ENCODE measurements at places on chromosomes 12 and 14. TPM values are rescaled to one million over a fixed set of nuclear protein-coding genes. Genes with fewer than 3 reads are reported as not detected.

OTX2 gene
- polyA plus RNA-seq = not detected

- no peak overlapping the region for H3K4me3 ChIP-seq
- H3K27me3 ChIP-seq = no peaks in the 10 kb centered on the region
- no peak for DNase-seq
- no peaks in the 10 kb centered on the region for H3K36me3 ChIP-seq
These were observed 42.9 kb upstream of the ATP23 start for GRCh38 chr12:57898308-57898970.

- H3K36me3 ChIP-seq = no peaks in the 10 kb centered on the region
- no peaks in the 10 kb centered on the region for H3K27me3 ChIP-seq
- no peak overlapping the region for H3K4me3 ChIP-seq
- DNase-seq = no peak
These were observed 27.3 kb downstream of the CCDC88C start for GRCh38 chr14:91390165-91390778.

DNA sequence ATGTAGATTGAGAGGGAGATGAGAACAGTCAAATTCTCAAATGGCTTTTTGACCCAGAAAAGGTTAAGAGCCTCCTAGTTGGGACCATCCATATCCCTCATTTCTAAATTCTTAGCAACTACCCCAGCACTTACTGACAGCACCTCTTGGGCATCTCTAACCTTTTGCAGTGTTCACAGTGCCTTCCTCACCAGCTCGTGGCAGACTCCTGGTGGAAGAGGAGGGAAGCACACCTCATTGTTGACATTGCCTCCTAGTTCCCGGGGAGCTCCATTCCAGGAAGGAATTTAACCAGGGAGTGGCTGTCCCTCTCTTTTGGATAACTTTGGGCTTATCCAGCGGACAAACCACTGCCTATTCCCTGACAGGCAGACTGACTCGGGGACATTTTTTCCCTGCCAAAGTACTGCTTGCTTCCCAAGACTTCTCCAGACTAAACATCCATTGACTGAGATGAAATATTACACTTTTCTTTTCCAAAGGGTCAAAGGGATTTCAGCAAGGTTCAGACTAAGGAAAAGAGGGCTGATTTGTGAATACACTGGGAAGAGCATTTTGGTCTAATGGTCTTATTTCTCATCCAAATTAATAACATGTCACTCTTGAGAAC is 9.0 kb upstream of the OR6J1 start:
- peaks cover 9% of the 10 kb centered on the region for H3K4me1 ChIP-seq
- no peak overlapping the region for H3K4me3 ChIP-seq
- no peaks in the 10 kb centered on the region for H3K27me3 ChIP-seq
- H3K36me3 ChIP-seq = no peaks in the 10 kb centered on the region

GRCh38 chr12:75981247-75982168 is 50.1 kb downstream of the PHLDA1 start:
- H3K27ac ChIP-seq = no peak overlapping the region
- H3K36me3 ChIP-seq = no peaks in the 10 kb centered on the region
- no peak overlapping the region for H3K4me3 ChIP-seq

AQP2 gene
- polyA plus RNA-seq = not detected

DNA sequence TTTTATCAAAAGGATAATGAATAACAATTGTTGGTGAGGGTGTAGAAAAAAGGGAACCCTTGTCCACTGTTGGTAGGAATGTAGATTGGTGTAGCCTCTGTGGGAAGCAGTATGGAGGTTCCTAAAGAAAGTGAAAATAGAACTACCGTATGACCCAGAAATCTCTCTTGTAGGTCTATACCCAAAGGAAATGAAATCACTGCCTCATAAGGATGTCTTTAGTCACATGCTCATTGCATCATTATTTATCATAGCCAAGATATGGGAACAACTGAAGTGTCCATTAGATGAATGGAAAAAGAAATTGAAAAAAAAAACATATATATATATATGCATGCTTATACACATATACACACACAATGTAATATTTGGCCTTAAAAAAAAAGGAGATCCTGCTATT is 158.8 kb upstream of the NPAS3 start:
- no peaks in the 10 kb centered on the region for H3K27me3 ChIP-seq
- no peak overlapping the region for H3K4me3 ChIP-seq
- H3K4me1 ChIP-seq = peaks cover 9% of the 10 kb centered on the region
- H3K36me3 ChIP-seq = no peaks in the 10 kb centered on the region

- H3K4me3 ChIP-seq = no peak overlapping the region
- H3K27ac ChIP-seq = no peak overlapping the region
- H3K27me3 ChIP-seq = no peaks in the 10 kb centered on the region
- DNase-seq = no peak
- H3K36me3 ChIP-seq = no peaks in the 10 kb centered on the region
These were observed 176.5 kb downstream of the ZFP36L1 start for GRCh38 chr14:68616221-68616902.

GRCh38 chr12:22981711-22982110 is 356.7 kb downstream of the ETNK1 start:
- H3K4me1 ChIP-seq = no peaks in the 10 kb centered on the region
- H3K36me3 ChIP-seq = no peaks in the 10 kb centered on the region
- H3K27ac ChIP-seq = no peak overlapping the region
- H3K27me3 ChIP-seq = no peaks in the 10 kb centered on the region

PKP2 gene
- polyA plus RNA-seq = 39.6 TPM

DNA sequence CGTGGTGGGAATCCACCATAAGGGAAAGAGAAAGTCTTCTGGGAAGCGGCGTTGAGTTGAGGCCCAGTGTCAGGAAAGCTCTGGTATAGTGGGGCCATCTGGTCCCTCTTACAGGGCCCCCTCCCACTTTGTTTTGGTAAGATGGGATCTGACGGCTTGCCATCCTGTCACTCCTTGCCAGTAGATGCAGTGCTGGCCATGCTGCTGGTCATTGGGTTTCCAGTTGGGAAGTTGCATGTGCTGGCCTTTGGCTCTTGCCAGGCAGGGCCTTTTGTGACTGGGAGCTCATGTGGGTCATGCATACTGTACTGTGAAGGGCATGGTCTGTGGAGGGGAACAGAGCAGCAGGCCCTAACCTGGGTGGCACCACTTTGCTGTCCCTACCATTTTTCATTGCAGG is 3.8 kb downstream of the TRAF3 start:
- H3K36me3 ChIP-seq = no peaks in the 10 kb centered on the region
- DNase-seq = no peak
- no peak overlapping the region for H3K4me3 ChIP-seq
- H3K27ac ChIP-seq = no peak overlapping the region

- no peak overlapping the region for H3K27ac ChIP-seq
- DNase-seq = no peak
These were observed 70.8 kb downstream of the AKAP6 start for GRCh38 chr14:32399920-32400319.

ZC2HC1C gene
- 4.6 TPM for polyA plus RNA-seq

NTS gene
- not detected for polyA plus RNA-seq

DNA sequence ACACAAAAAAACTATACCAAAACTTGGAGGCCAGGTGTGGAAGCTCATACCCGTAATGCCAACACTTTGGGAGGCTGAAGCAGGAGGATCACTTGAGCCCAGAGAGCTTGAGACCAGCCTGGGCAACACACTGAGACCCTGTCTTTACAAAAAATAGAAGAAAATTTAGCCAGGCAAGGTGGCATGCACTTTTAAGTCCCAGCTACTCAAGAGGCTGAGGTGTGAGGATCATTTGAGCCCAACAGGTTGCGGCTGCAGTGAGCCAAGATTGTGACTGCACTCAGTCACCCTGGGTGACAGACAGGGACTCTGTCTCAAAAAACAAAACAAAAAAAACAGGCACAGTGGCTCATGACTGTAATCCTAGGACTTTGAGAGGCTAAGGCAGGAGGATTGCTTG is 75.4 kb downstream of the RNF34 start:
- no peak for DNase-seq
- H3K4me1 ChIP-seq = no peaks in the 10 kb centered on the region
- H3K4me3 ChIP-seq = no peak overlapping the region
- no peaks in the 10 kb centered on the region for H3K36me3 ChIP-seq

DNA sequence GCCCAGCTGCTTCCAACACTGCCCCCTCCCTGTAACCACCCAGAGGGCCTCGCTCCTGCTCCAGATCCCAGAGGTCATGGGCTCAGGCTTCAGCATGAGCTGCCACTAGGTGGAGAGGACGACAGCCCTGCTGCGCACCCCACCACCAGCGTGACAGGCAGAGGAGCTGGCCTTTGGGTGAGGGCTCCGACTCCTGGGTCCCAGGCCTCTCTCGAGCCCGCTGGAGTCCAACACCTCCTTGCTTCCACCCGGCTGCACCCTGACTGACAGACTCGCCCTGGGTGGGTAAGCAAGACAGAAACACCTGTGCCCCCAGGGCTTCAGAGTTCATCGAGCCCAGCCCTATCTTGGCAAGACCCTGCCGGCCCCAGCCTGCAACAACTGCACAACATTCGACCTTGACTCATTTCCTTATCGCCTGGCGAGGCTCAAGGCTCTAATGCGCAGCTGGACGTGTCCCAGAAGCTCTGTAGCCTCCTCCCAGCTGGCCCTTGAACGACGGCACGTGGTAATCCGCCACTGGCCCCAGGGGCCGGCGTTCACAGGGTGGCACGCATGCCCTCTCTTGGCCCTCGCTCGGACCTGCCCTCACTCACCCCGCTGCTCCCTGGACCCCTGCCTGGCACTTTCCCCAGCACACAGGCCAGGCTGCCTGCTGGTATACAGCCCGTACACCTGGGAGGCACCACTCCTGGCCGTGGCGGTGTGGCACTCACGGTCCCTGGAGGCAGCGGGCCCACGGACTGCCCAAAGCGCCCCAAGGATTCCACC is 28.0 kb downstream of the VPS37B start:
- no peak overlapping the region for H3K4me3 ChIP-seq
- H3K27me3 ChIP-seq = no peaks in the 10 kb centered on the region
- no peak overlapping the region for H3K27ac ChIP-seq
- H3K4me1 ChIP-seq = peaks cover 28% of the 10 kb centered on the region

- H3K36me3 ChIP-seq = no peaks in the 10 kb centered on the region
- no peaks in the 10 kb centered on the region for H3K27me3 ChIP-seq
- H3K4me1 ChIP-seq = no peaks in the 10 kb centered on the region
- no peak for DNase-seq
- no peak overlapping the region for H3K4me3 ChIP-seq
- no peak overlapping the region for H3K27ac ChIP-seq
These were observed 164.9 kb downstream of the NAV3 start for GRCh38 chr12:77995436-77996167.

SMCO2 gene
- not detected for polyA plus RNA-seq

DNA sequence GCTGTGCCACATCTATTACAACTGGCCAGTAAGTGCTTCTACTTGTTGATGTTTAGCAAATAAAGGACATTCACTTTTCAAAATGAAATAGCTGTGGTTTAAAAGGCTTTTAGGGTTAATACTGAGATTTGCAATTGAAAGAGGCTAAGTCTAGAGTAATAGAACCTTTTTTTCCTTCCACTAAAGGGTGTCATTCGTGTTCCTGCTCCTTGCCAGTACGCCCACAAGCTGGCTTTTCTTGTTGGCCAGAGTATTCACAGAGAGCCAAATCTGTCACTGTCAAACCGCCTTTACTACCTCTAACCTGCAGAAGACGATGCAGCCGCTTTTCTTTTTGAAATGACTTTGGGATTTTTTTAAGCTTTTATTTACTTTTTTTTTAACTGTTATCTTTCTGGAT is 33.6 kb downstream of the PIWIL1 start:
- no peaks in the 10 kb centered on the region for H3K36me3 ChIP-seq
- H3K27ac ChIP-seq = no peak overlapping the region
- no peaks in the 10 kb centered on the region for H3K27me3 ChIP-seq
- no peaks in the 10 kb centered on the region for H3K4me1 ChIP-seq
- DNase-seq = no peak
- H3K4me3 ChIP-seq = no peak overlapping the region

SERPINA10 gene
- polyA plus RNA-seq = not detected

DNA sequence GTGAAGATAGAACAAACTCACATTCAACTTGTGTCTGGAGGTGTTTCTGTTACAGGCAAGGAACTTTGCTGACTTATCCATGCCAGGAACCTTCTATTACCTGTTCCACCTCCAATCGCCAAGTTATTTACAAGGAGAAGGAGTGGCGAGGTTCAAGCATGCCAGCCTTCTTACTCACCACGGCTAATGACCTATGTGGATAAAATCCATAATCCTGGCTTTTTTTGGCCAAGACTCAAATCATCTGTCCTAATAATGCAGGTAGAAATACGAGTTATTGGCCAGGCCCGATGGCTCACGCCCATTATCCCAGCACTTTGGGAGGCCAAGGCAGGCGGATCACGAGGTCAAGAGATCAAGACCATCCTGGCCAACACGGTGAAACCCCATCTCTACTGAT is 241.6 kb downstream of the TMEM132D start:
- no peaks in the 10 kb centered on the region for H3K4me1 ChIP-seq
- H3K4me3 ChIP-seq = no peak overlapping the region
- H3K27ac ChIP-seq = no peak overlapping the region
- no peaks in the 10 kb centered on the region for H3K36me3 ChIP-seq
- H3K27me3 ChIP-seq = no peaks in the 10 kb centered on the region

ADGRD1 gene
- polyA plus RNA-seq = 3.0 TPM

GPR84 gene
- 0.69 TPM for polyA plus RNA-seq

DNA sequence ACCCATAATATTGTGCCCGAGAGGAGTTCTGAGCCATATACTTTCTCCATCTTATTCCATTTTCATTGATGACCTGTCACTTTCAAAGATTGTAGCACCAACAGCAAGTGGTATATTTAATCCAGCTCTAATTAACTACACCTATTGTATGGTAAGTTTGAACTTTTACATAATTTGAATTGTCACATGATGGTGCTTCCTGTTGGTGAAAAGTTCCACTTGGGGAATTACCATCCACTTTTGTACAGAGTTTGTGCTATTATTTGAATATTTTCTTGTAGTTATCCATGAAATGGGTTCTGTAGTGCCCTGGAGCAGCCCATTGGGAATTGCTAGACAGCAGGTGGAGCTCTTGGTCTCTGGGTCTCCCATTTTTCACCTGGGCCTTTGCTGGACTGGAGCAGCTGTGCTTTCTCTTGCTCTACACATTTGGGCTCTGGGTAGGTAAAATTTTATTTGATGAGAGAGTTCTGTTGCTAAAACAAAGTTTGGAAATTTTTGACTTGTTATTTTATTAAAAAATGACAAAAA is 3.0 kb downstream of the SMCO3 start:
- no peak overlapping the region for H3K4me3 ChIP-seq
- H3K36me3 ChIP-seq = no peaks in the 10 kb centered on the region
- H3K27ac ChIP-seq = no peak overlapping the region
- H3K4me1 ChIP-seq = no peaks in the 10 kb centered on the region
- DNase-seq = no peak

DNA sequence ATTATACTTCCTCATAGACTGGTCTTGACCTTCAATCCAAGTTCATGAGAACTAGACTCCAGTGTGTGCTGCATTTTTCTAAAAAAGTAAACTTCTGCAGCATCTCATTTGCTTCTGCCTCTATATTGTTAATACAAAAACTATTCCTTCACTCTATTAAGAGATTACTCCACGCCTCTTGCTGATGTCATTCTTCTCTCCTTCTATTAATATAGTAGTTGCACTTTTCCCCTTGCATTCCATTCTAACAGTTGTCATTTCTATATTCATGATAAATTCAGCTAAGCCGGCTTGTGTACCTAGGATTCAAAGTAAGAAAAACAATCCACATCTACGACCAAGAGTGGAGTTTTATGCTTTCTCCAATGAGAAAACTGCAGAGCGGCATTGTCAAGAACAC is 480.4 kb upstream of the NOVA1 start:
- H3K27ac ChIP-seq = no peak overlapping the region
- no peak for DNase-seq
- H3K36me3 ChIP-seq = no peaks in the 10 kb centered on the region
- no peak overlapping the region for H3K4me3 ChIP-seq
- no peaks in the 10 kb centered on the region for H3K27me3 ChIP-seq

OVCH1 gene
- polyA plus RNA-seq = 0.03 TPM

Measured in sigmoid colon (tissue), 7 donors.